Left ventricle myocardium inferior (tissue), 1 donor: ENCODE measurements at places on chromosomes 3 and 15. TPM values are rescaled to one million over a fixed set of nuclear protein-coding genes. Genes with fewer than 3 reads are reported as not detected.

The IMPG2 gene
- total RNA-seq = 0.11 TPM

The SLC28A2 gene
- total RNA-seq = not detected

The CCDC9B gene
- 155 TPM for total RNA-seq

The TYRO3 gene
- total RNA-seq = 3.3 TPM

The CDC25A gene
- total RNA-seq = 0.52 TPM

GRCh38 chr3:39068556-39068955 lies 16.7 kb downstream of the WDR48 start:
- no peak overlapping the region for H3K27ac ChIP-seq
- no peaks in the 10 kb centered on the region for H3K27me3 ChIP-seq
- H3K4me1 ChIP-seq = no peaks in the 10 kb centered on the region
- DNase-seq = no peak
- no peak overlapping the region for H3K4me3 ChIP-seq

- no peaks in the 10 kb centered on the region for H3K4me1 ChIP-seq
- no peak for DNase-seq
- H3K27me3 ChIP-seq = no peaks in the 10 kb centered on the region
- H3K36me3 ChIP-seq = no peaks in the 10 kb centered on the region
- no peak overlapping the region for H3K4me3 ChIP-seq
Observed at GRCh38 chr15:80607287-80607980, 87.7 kb upstream of the ABHD17C start.

DNA sequence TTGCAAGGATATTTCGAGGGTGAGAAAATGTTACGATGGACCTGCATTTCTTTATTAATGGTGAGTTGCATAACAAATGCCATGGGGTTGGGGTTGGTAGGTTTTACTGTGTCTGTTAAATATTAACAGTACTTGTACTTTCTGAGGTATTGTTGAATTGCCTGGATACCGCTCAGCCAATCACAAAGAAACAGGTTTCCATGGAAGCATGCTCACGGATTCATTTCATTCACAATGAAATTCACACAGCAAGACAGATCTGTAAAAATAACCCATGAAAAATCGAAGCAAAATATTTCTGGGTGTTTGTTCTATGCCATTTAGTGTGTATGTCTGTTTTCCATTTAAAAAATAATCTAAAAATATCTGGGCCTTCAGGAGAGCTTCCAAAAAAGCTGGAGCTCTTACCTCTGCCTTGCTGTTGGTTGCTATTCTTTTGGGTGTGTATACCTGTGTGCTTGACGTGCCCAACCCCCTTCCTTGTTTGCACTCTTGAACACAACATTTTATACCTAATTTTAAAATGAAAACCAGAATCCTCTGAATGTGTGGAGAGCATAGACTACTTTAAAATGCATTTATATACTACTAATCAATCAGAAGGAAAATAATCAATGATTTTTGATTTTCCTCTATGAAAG lies 479.8 kb upstream of the TBL1XR1 start:
- H3K27ac ChIP-seq = no peak overlapping the region
- no peaks in the 10 kb centered on the region for H3K36me3 ChIP-seq
- DNase-seq = no peak
- peaks cover 31% of the 10 kb centered on the region for H3K4me1 ChIP-seq
- no peak overlapping the region for H3K4me3 ChIP-seq

GRCh38 chr15:61759639-61760038 lies 300.6 kb downstream of the VPS13C start:
- H3K36me3 ChIP-seq = no peaks in the 10 kb centered on the region
- H3K4me1 ChIP-seq = peaks cover 4% of the 10 kb centered on the region
- H3K4me3 ChIP-seq = no peak overlapping the region
- H3K27me3 ChIP-seq = peaks cover 24% of the 10 kb centered on the region
- DNase-seq = no peak

DNA sequence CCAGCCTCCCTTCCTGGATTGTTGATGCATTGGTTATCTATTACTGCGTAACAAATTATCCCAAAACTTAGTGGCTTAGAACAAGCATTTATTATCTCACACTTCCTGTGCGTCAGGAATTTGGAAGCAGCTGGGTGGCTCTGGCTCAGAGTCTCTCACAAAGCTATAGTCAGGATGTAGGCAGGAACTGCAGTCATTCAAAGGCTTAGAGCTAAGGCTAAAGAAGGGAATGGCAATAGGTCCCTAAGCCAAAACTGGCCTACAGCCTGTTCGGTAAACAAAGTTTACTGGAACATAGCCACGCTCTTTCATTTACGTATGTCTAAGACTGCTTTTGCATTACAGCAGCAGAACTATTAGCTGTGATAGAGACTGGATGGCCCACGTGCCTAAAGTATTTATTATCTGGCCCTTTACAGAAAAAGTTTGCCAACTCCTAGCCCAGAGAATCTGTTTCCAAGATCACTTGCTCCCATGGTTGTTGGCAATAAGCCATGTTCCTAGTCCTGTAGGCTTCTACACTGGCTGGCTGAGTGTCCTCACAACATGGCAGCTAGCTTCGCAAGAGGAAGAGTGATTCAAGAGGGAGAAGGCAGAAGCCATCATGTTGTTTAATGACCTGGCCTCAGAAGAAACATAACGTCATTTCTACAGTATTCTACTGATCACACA lies 132.4 kb downstream of the SNRK start:
- peak overlapping the region; percentile 61 for H3K27ac ChIP-seq
- H3K36me3 ChIP-seq = no peaks in the 10 kb centered on the region
- no peak overlapping the region for H3K4me3 ChIP-seq
- no peaks in the 10 kb centered on the region for H3K27me3 ChIP-seq
- H3K4me1 ChIP-seq = peaks cover 40% of the 10 kb centered on the region

DNA sequence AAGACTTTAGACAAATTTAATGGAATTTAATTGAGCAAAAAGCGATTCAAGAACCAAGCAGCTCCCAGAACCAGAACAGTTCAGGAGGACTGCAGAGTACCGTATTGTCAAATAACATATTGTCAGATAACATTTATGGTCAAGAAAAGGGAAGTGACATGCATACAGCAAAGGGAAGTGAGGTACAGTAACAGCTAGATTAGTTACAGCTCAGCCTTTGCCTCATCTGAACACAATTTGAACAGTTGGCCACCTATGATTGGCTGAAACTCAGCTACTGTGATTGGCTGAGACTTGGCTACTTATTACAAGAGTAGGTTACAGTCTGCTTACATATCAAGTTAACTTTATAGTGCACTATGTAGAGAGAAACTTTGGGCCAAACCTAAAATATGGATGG lies 21.9 kb downstream of the ZFAND6 start:
- H3K36me3 ChIP-seq = no peaks in the 10 kb centered on the region
- no peak for DNase-seq
- peaks cover 19% of the 10 kb centered on the region for H3K4me1 ChIP-seq
- H3K27ac ChIP-seq = no peak overlapping the region

DNA sequence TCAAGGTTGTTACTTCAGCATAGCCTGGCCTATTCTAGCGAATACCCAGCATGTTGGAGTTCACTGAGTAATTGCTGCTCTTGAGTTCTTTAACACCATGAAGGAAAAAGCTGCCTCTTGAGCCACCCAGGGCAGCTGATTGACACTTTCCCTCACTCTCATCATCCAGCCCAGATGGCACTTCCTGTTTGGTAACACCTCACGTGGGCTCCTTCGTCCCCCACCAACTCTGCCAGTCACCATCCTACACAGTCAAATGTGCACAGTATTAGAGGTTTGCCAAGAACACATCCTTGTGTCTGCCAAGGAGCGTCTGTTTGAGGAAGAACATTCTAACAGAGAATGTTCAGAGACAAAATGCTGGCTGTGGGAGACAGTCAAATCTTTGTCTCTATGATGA lies 266.3 kb downstream of the RPLP1 start:
- no peak overlapping the region for H3K4me3 ChIP-seq
- H3K27me3 ChIP-seq = peaks cover 89% of the 10 kb centered on the region
- peak; percentile 16 for DNase-seq
- no peaks in the 10 kb centered on the region for H3K4me1 ChIP-seq

GRCh38 chr15:66190746-66191145 lies 62.8 kb downstream of the MEGF11 start:
- H3K36me3 ChIP-seq = no peaks in the 10 kb centered on the region
- no peak overlapping the region for H3K4me3 ChIP-seq
- peaks cover 80% of the 10 kb centered on the region for H3K27me3 ChIP-seq
- H3K27ac ChIP-seq = no peak overlapping the region
- H3K4me1 ChIP-seq = no peaks in the 10 kb centered on the region

DNA sequence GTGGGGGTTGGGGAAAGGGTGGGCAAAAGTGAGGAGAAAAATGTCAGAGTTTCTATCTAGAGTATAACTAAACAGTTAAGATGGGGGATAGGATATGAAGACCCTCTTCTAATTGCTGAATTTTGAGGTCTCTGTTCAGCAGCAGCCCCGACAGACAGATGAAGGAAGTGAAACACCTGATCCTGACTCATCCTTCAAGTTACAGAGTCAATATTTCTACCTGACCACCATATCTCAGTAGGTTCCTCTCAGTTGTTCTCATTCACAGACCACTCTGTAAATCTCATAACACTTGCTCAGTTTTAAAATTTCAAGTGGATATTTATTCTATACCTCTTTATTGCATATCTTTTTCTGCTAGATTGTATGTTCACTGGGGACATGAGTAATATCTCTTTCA lies 69.5 kb downstream of the CCDC54 start:
- H3K36me3 ChIP-seq = no peaks in the 10 kb centered on the region
- H3K4me3 ChIP-seq = no peak overlapping the region
- no peak for DNase-seq
- no peaks in the 10 kb centered on the region for H3K4me1 ChIP-seq
- H3K27ac ChIP-seq = no peak overlapping the region

DNA sequence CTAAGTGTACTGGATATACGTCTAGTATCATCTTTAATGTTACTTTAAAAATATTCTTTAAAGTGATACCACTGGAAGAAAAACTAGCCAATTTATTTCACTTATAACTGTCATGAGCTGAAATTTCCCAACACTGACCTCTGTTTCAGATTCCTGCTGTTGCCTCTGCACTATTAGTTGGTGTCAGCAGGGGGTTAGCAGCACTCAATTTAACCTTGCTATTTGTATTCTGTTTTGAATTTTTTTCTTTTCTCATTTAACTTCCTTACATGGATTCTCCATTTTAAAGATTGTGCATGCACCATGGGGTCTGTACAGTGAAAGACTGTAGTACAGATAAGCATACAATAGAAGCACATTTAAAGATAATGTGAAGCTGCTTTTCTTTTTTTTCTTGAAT lies 169.2 kb downstream of the UBE2E2 start:
- H3K27me3 ChIP-seq = no peaks in the 10 kb centered on the region
- H3K27ac ChIP-seq = no peak overlapping the region
- H3K4me3 ChIP-seq = no peak overlapping the region
- H3K36me3 ChIP-seq = no peaks in the 10 kb centered on the region
- no peak for DNase-seq
- no peaks in the 10 kb centered on the region for H3K4me1 ChIP-seq

- no peaks in the 10 kb centered on the region for H3K4me1 ChIP-seq
- H3K36me3 ChIP-seq = no peaks in the 10 kb centered on the region
- H3K4me3 ChIP-seq = no peak overlapping the region
- no peak for DNase-seq
Observed at GRCh38 chr3:106339551-106339950, 470.7 kb upstream of the CBLB start.

DNA sequence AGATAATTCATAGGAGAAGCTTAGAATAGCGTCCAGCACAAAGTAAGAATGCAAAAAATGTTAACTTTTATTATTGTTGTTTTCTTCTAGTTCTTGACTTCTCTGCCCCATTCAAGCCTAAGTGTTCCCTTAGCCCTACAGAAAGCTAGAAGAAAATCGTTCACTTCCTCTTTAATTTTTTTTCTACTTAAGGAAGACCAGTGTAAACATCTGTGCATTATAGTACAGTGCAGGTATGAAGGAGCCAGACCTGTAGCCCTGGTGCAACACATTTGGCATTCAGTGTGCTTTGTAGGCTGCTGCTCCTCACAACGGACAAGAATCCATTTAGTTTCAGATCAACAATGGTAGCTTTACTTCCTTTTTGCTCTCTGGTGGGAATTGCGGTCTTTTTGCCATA lies 127.8 kb upstream of the SLC7A14 start:
- H3K36me3 ChIP-seq = no peaks in the 10 kb centered on the region
- H3K4me1 ChIP-seq = no peaks in the 10 kb centered on the region
- H3K27ac ChIP-seq = no peak overlapping the region
- H3K4me3 ChIP-seq = no peak overlapping the region
- no peaks in the 10 kb centered on the region for H3K27me3 ChIP-seq

- no peak overlapping the region for H3K4me3 ChIP-seq
- H3K4me1 ChIP-seq = peaks cover 44% of the 10 kb centered on the region
- H3K27ac ChIP-seq = no peak overlapping the region
- H3K36me3 ChIP-seq = peaks cover 60% of the 10 kb centered on the region
Observed at GRCh38 chr3:128071771-128072453, 19.7 kb downstream of the SEC61A1 start.

DNA sequence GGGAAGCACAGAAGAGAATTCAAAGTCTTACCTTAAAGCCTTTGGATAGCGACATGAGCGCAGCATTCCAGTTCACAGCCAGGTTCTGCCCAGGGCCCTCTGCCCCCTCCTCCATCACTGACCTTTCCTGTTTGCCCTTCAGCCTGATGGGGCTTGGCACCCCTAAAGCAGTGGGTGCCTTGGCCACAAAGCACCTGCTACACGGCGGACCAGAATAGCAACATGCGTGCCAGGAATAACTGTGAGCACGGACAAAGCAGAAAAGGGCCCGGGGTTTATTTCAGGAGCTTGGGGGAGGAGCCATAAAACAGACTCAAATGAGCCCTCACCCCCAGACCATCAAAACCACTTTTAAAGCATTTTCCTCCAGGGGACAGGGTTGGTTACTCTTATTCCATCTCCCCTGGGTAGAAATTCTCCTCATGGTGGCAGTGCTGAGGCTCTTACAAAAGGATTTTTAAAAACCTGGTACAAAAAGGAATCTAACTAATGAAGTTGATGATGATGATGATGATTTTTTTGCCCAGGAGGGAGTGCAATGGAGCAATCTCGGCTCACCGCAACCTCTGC lies 135.4 kb downstream of the KLF13 start:
- peaks cover 6% of the 10 kb centered on the region for H3K4me1 ChIP-seq
- H3K27ac ChIP-seq = no peak overlapping the region
- no peaks in the 10 kb centered on the region for H3K36me3 ChIP-seq
- no peak overlapping the region for H3K4me3 ChIP-seq

DNA sequence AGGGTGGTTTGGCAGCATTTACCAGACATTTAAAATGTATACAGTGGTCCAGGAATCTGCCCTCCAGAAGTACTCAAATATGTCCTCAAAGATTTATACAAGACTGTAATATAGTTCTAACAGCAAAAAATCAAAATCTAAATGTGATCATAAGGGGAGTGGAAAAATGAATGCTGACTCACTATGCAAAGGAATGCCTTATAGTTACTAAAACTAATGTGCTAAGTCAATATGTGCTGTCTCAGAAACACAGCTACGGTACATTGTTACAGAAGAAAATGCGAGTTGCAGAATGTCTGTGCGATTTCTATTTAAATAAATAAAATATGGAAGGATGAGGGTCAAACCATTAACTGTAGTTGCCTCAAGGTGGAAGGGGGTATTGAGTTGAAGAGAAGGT lies 230.1 kb upstream of the UBE2E1 start:
- H3K27me3 ChIP-seq = no peaks in the 10 kb centered on the region
- H3K27ac ChIP-seq = no peak overlapping the region
- no peaks in the 10 kb centered on the region for H3K36me3 ChIP-seq
- H3K4me1 ChIP-seq = no peaks in the 10 kb centered on the region
- H3K4me3 ChIP-seq = no peak overlapping the region

- H3K4me3 ChIP-seq = peak overlapping the region; percentile 61
- peaks cover 64% of the 10 kb centered on the region for H3K4me1 ChIP-seq
- no peak for DNase-seq
- peaks cover 3% of the 10 kb centered on the region for H3K36me3 ChIP-seq
- H3K27me3 ChIP-seq = peaks cover 100% of the 10 kb centered on the region
Observed at GRCh38 chr15:76343313-76343996, 6.9 kb downstream of the ISL2 start.
